ENCODE measurements at places on chromosomes 1 and 21. TPM values are rescaled to one million over a fixed set of nuclear protein-coding genes. Genes with fewer than 3 reads are reported as not detected.

ASAP3 gene
- 70.1 TPM for total RNA-seq

FCN3 gene
- 15.2 TPM for total RNA-seq

OR2L3 gene
- not detected for total RNA-seq

NHLH1 gene
- not detected for total RNA-seq

ADGRL4 gene
- total RNA-seq: 0.87 TPM

TSPAN1 gene
- 154 TPM for total RNA-seq

CACNA1E gene
- total RNA-seq: not detected

RHD gene
- not detected for total RNA-seq

ADORA1 gene
- total RNA-seq: not detected

HCRTR1 gene
- not detected for total RNA-seq

SEMA4A gene
- 23.3 TPM for total RNA-seq

ST6GALNAC3 gene
- total RNA-seq: 18.9 TPM

CD34 gene
- total RNA-seq: 31.2 TPM

AQP10 gene
- total RNA-seq: not detected

CFHR4 gene
- not detected for total RNA-seq

TMOD4 gene
- not detected for total RNA-seq

CD164L2 gene
- total RNA-seq: not detected

KCNQ4 gene
- total RNA-seq: 4.5 TPM

OR10K1 gene
- total RNA-seq: not detected

CDC20 gene
- 1.8 TPM for total RNA-seq

ARTN gene
- total RNA-seq: not detected

C1orf105 gene
- not detected for total RNA-seq

METTL18 gene
- total RNA-seq: 12.5 TPM

GPR137B gene
- 15.8 TPM for total RNA-seq

RHBDL2 gene
- 24.9 TPM for total RNA-seq

CNKSR1 gene
- 13.6 TPM for total RNA-seq

All from stomach (tissue), 19 donors.